ENCODE measurements at places on chromosomes 4 and X.

DNA sequence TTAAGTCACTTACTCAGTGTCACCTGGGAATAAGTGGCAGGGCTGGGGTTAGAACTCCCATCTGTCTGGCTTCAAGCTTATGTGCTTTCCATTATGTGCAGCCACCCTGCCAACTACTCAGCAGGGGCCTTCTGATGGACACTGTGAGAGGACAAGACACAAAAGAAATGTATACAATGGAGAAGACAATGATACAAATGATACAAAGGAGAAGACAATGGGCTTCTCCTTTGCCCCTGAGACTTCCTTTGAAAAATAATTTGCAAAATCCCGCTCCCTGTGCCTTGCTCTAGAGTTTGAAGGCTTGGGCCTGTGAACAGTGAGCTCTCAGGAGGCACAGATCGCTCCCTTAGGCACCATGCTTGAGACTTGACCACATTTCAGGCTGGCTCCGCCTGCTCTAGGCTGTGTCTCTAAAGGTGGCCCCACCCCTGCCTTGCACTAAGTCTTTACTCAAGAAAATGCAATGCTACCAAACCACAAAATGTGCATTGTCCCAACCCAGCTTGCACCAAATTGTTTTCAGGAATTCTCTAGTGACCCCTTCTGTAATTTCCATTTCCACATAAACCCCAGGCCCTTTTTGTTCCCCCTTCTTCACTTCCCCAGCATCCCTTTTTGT lies 27.1 kb upstream of the STX18 start:
- DNase-seq: no peak

- no peak for DNase-seq
Measured at GRCh38 chrX:155314260-155314659, 20.2 kb downstream of the CLIC2 start.

DNA sequence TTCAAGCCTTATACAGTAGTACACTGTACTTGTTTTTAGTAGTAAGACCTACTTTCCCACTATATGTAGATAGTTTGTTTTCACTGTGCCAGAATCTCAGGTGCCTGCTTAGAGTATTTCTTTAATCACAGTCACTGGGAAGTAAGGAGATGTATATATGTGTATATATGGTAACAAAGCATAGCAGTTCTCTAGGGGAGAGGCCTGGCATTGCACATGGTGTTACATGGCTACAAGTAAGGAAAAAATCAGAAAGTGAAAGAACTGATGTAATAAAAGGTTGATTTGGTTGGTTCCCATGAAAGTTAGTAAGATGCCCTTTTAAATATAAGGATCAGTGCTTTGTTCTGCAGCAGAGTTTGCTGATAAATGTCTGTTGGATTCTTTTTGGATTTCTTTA lies 9.3 kb upstream of the DCK start:
- DNase-seq: no peak

GRCh38 chr4:130510661-130511060 lies 1414.7 kb downstream of the C4orf33 start:
- DNase-seq: no peak
